ENCODE measurements at places on chromosomes 1 and 21.

DNA sequence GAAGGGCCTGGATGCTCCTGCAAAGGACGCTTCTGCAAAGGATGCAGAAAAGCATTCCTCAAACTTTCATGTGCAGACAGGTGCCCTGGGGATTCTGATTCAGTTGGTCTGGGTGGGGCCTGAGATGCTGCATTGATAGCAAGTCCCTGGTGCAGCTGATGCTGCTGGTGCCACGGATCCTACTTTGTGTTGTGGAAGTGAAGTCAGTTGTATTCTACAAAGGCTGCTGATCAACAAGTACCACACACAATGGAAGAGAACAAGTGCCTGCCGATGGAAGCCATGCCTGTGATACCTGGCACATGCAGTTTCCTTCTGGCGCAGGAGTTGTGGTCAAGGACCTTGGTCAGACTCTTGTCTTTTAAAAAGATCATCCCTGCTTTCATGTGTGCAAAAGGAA, 478.8 kb downstream of the CAMTA1 start:
- no peak for DNase-seq

DNA sequence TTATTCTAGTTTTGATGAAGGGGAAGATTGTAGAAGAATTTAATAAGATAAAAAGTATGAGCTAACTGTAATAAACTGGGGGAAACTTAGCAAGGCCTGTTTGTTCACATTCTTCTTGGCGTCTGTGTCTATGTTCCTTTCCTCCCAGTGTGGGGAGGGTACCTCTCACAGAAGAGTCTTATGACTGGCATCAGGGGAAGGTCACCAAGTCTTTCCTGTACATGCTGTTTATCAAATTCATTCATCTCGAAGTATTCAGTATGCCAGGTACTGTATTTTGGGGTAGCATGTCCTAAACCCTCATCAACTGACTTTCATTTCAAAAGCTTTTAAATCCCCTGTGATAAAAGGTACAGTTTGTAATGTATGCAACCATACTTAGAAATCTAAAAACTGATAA, 78.4 kb downstream of the HS2ST1 start:
- DNase-seq = no peak

DNA sequence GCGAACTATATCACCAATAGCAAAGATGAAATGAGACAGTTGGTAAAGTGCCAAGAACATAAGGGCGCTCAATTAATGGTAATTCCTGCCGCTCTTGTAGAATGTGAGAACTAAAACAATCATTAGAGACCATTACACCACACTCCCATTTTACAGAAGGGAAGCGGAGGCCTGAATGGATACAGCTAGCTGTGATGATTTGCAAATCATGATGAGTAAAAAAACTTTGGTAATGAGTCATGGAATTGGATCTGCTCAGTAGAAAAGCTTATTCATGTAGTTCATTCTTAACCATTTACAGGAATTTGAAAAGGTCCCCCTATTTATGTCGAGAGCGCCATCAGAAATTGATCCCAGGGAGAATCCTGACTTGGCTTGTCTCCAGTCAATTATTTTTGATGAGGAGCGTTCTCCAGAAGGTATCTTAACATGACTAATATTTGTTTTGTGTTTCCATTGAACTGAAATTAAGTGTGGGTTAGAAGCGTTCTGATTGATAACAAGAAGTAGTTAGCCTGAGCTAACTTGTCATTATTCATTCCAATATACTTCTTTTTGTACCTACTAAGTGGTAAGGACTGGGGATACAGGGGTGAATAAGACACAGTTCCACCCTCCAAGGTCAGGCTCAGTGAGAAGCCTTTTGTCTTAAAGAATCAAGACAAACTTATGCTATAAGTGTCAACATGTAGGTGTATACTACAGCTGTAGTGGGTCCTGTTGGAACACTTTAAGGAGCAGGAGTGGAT, 812 bp downstream of the TTC4 start:
- DNase-seq = no peak

DNA sequence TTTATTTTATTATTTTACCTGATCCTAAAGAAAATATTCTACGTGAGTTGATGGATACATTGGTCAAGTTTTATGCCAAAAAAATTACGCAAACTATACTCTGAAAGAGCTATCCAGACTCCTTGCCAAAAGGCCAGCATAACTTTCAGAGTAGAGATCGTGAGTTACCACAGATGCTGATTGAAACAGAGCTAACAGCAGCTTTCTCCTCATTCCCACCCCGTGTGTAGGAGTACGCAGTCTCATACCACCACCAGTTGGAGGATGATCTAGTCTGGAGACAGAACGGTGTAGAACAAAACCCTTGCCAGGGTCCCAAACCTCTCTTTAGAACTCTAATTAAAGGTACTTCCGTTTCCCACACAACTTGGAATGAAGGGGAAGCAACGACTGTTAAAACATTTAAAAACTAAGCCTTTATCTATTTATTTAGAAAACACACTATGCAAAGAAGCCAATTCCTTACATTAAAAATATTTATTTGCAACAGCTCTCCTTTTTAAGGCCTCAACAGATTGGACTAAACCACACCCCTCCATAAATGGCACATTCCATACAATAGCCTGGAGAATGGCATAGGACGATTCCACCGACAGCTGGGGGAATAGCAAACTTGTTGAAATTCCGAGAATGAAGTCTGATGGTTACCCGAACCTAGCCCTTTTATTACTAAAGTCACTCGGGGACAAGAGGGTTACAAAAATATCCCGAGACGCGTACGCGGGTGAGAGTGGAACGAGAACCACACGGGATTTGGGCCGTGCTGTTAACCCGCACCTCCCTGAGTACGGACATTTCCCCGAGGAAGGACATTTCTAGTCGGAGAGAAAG, 1.4 kb downstream of the NUCKS1 start:
- DNase-seq = no peak

DNA sequence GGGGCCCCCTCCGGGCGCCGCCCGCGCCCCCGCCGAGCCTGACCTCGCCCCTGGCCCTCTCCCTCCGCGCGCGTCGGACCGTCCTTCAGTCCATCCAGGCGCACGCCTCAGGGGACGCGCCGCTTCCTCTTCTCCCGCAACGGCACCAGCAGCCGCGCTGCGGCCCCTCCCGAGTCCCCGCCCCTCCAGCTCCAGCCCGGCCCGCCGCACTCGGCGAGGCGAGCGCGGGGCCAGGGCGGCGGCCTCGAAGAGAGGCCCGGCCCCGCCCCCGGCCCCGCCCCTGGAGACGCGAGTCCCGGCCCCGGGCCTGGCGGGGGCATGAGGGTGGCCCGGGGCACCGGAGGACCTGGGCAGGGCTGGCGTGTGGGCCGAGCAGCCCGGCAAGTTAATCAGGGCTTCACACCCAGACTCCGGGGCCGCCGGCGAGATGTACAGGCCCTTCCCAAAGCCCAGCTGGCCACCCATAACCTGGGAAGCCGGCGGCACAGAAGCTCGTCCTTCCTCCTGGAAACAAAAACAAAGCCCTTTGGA, at the start of gene IGSF3:
IGSF3 (minus strand) TSS at position 159 of the 531 bp plus-strand sequence. CDS start 1,407 bp downstream, outside the sequence.
- DNase-seq = peak; percentile 86

DNA sequence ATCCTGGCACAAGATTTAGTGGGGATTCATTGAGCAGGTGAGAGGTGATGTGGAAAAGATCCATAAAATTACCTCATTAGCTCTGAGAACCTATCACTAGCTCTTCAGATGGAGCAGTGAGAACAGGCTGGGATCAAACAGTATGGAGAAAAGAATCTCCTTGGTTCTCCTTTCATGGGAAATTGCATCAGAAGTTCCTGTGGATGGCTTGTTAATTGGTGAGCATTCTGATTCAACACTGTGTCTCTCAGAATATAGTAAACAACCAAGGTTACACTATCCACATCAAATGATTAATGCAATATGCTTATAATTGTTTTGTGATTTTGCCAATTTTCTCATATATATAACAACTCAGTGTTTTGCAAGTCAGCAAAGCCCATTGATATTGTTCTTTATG, 8.3 kb upstream of the CD55 start:
- DNase-seq = no peak

DNA sequence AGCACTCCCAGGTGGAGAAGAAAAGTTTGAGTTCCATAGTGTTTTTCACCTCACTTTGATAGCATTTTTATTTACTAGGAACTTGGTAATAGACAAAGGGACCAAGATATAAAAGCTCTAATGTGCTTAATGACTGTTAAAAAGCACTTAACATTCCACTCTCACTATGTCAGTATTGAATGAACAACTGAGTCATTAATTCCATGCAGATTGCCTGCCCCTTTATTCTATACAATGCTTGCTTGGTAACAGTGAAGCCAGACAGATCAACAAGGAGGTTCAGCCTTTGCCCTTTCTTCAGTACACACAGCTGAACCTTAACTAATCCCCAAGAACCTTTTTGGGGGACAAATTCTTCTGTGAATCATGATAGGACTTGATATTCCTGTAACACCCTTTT, 425.5 kb downstream of the NUF2 start:
- no peak for DNase-seq

DNA sequence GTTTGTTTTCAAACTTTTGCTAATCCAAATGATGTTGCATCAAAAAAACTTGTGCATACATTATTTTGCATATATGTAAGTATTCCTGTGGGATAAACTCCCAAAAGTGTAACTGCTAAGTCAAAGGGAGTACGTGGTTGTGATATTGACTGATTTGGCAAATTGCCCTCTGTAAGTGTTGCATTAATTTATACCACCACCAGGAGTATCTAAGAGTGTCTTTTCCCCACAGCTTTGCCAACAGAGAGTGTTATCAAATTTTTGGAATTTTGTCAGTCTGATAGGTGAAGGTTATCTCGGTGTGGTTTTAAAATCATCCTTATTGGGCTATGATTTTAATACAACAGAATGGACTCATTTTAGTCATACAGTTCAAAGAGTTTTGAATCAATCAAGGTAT, 30.1 kb upstream of the PARP1 start:
- DNase-seq = no peak

GRCh38 chr1:208637181-208637580, 393.0 kb upstream of the PLXNA2 start:
- no peak for DNase-seq

GRCh38 chr1:94622757-94623156, 81.2 kb upstream of the F3 start:
- DNase-seq = no peak

Measured in left colon (tissue), 2 donors.